ENCODE measurements at places on chromosomes 4 and X. TPM values are rescaled to one million over a fixed set of nuclear protein-coding genes. Genes with fewer than 3 reads are reported as not detected.
A peak's percentile ranks its signal among the peaks of the same experiment; 100 is the strongest.

DNA sequence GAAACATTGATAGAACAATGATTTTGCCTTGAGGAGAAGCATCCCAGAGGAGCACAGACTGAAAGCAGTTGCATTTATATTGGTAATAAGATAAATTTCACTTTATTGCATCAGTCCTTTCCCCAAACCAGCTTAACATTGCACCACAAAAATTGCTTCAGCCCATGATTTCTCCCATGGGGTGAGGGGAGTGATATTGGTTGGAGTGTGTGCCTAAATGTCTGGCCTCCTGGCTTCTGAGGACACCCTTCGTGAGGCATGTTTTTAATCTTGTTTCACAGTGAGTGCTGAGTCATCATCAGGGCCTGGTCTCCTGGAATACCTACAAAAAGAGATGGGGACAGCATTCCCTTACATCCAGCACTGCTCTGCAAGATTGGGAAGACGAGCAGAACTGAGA is 487.9 kb downstream of the C4orf33 start:
- peak; percentile 41 for DNase-seq

Gene AVPR2
- 4.1 TPM for total RNA-seq

Gene MAGEB10
- not detected for total RNA-seq

Gene GLOD5
- total RNA-seq = not detected

GRCh38 chrX:16119353-16120220 is 3.8 kb upstream of the GRPR start:
- DNase-seq = no peak

DNA sequence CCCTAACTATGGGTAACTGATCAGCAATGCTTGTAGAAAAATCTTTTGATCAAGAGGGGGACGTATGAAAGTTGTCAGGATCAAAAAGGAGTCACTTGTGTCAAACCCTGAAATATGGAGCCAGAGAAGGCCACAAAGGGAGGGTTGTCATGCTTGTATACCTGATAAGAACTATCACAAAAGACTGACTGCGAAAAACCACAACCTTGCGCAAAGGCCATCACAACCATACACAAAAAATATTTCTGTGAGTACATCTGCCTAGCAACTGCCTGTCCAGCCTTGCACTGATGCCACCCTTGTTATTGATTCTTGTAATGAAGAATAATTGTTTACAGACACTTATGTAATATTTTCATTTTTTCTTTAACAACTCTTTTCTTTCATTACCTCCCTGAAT is 22.8 kb upstream of the EIF4E start:
- no peak for DNase-seq

GRCh38 chr4:69563424-69563823 is 67.7 kb upstream of the UGT2B4 start:
- DNase-seq = no peak

Measured in Right ventricle myocardium superior (tissue), 1 donor.